ENCODE measurements at places on chromosomes 4 and X.

DNA sequence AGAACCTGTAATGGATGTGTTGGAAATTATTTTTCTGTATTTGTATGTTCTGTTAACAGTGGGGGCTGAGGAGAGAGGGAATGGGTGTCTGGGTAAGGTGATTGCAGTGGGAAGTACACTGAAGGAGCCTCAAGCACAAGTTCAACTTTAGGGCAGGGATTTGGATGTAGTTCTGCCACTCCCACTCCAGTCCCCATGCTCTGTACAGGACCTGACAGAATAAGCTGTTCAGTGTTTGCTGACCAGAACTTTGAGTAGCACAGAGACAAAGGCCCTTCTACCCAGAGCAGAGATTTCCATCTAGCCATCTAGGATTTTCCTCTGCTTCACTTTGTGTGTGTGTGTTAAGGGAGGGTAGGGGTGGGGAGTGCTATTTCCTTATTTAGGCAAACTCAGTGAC lies 49.2 kb downstream of the VSIG4 start:
- no peak for DNase-seq

- no peak for DNase-seq
Measured at GRCh38 chr4:133190098-133190497, 41.0 kb downstream of the PCDH10 start.

DNA sequence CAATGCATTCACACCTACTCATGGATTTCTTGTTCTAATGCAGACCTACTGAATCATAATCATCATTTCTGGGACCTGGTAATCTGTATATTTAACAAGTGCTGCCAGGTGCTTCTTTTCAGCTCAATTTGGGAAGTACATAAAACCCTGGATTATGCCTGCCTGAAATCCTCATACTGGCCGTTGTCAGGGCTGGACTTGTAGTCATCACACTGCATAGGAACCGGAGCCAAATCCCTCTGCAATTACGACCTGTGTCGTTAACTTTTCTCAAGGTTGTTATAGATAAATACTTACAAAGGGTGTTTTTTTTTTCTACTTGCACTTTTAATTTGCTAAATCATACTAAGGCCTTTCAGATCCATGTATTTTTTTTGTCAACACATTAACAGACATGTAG lies 294.9 kb upstream of the PRPS2 start:
- no peak for DNase-seq

DNA sequence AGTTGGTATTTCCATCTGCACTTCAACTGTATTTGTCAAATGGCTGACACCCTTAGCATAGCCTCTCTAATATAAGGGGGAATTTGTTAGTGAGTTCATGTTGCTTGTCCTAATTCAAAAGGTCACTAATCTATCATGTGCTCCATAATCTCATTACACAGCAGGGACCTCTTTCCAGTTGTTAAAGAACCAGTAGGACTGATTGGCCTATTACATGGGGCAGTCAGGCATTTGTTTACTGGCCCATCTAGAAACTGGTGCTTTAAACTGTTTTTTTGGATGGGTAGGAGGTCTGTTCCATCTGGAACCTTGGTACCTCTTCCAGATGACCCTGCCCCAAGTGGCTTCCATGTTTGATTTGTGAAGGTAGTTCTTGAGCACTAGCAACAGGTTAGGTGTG lies 11.4 kb downstream of the ANK2 start:
- no peak for DNase-seq

DNA sequence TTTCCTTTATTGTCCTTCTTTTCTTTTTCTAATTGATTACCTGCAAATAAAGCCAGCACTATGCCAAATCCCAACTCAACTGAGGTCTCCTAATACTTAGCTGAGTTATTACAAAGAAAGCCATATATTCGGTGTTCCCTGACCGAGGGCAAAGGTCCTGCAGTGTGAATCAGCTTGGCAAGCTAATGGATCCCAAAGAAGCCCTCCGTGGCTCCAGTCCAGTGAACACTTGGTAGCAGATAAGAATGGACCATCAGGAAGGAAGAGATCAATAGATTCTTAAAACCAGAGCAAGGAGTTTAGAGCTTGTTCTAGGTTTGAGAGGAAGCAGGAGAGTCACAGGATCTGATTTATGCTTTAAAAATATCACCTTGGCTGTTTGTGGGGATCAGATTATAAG lies 8.5 kb downstream of the LDB2 start:
- no peak for DNase-seq

DNA sequence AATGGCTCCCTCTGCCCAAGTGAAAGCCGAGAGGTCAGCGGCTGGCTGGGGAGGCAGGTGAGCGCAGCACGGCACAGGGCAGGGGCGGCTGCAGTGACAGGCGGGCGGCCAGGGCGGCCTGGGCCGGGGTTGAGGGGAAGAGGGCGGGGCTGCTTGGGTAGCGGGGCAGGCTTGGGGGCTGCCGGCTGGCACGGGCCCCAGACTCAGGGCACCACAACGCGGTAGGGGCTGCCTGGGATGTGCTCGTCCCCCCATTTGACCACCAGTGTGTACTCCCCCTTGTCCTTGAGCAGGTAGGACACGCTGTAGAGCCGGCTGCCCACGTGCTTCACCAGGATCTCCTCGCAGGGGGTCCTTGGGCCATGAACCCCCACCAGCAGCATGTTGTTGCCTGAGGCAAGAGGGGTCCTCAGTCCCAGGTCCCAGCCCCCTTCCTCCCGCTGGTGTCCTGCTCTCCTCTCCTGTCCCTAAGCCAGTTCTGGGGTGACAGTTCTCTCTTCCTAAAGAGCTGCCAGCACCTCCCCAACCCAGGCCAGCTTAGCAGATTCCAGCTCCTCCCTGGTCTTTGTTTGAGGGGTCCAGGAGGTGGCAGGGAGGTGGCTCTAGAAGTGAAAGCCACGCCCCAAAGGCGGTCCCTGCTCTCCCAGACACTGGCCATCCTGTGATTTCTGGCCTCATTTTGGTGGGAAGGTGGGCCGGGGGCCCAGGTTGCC lies 25.6 kb downstream of the FLNA start:
- DNase-seq = no peak

- DNase-seq = no peak
Measured at GRCh38 chrX:103356858-103357257, 552 bp downstream of the TCEAL9 start.

DNA sequence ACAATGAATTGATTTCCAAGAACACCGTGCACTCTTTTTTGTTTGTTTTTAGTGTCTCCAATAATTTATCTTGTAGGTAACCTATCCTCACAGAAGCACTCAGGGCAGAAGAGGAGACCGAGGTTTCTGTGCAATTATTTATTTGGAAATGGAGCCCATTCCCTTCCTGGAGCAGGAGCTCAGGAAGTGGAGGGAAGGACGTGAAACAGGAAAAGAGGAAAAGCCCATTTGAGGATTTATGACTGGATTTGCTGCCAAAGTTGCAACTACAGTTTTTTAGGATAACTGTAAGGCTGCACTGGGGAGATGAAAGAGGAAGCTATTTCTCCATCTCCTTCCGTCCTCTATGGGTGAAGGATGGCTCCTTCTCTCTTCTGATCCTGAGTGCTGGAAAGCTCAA lies 31.7 kb upstream of the MXRA5 start:
- no peak for DNase-seq

DNA sequence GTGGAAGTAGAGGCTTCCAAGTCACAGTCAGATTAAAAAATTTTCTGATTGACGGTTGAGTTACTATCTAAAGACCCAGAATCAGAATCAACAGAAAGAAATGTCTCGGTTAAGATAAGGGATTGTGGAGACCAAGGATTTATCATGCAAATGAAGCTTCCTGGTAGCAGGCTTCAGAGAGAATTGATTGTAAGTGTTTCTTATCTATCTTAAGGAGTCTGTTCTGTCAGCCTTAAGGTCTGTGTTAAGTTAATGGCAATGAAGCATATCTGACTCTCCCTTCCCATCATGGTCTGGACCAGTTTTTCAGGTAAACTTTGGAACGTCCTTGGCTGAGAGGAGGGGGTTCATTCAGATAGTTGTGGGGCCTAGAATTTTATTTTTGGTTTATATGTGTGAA lies 780.2 kb downstream of the FAM133A start:
- DNase-seq = no peak
